AML-193 (cell line): ENCODE measurements at places on chromosomes 4 and X.
A peak's percentile ranks its signal among the peaks of the same experiment; 100 is the strongest.

GRCh38 chrX:7059214-7059838 lies 88.2 kb upstream of the STS start:
- no peak for DNase-seq

- DNase-seq, result peak; percentile 11
These were observed 72.9 kb upstream of the ENOX2 start for GRCh38 chrX:130975947-130976346.

GRCh38 chr4:20552004-20552403 lies 148.3 kb upstream of the PACRGL start:
- no peak for DNase-seq

GRCh38 chr4:147755561-147756295 lies 23.8 kb downstream of the ARHGAP10 start:
- no peak for DNase-seq

GRCh38 chrX:10280071-10280470 lies 123.3 kb downstream of the CLCN4 start:
- DNase-seq, result no peak

- no peak for DNase-seq
These were observed 18.9 kb upstream of the MND1 start for GRCh38 chr4:153325558-153325957.

GRCh38 chrX:18769364-18769763 lies 61.9 kb downstream of the PPEF1 start:
- DNase-seq, result no peak

GRCh38 chr4:25863347-25863784 lies 578 bp upstream of the SEL1L3 start:
- no peak for DNase-seq

DNA sequence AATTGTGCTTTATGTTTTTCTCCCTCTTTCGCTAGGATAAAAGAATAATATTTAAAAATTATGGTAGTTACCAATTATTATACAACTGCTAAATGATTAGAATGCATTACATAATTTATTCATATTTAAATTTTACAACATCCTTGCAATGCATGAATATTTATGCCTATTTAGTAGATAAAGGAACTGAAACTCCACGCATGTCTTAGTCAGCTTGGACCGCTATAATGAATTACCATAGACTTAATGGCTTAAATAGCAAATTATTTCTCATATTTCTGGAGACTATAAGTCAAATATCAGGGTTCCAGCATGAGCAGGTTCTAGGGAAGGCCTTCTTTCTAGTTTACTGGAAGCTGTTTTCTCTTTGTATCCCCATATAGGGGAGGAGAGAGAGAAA lies 1555.4 kb upstream of the ADGRL3 start:
- DNase-seq, result no peak

- no peak for DNase-seq
These were observed 144.3 kb upstream of the KLF3 start for GRCh38 chr4:38519666-38520065.

DNA sequence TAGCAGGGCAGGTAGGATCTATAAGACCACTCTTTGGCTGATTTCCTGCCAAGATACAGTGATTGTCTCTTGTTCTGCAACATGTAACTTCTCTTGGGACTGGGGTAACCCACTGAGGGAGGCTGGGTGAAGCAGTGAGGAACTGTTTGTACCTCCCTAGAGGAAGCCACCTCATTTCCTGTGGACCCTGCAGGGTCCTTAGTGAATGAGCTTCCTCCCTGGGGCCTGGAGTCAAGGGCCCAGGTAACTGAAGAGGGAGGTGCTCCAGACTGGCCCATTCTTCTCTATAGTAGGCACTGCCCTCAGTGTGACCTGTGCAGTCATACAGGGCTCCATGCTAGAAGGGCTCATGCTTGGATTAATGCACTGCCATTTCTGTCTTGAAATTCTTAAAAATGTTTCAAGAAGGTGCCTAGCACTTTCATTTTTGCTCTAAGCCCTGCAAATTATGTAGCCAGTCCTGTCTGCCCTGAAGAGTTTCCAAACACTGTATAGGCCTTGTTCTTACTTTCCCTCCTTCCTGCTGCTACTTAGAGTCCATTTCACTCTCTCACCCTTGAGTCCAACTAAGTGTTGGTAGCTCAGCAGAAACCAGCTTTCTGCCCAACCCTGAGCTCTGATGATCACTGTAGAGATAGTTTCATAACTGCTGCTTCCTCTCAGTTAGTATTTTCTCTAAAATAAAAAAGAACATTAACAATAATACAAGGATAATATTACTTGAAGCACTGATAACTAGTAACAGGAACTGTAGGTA lies 8.5 kb upstream of the GRIA3 start:
- no peak for DNase-seq

GRCh38 chrX:47297874-47298273 lies 65.1 kb downstream of the USP11 start:
- no peak for DNase-seq

GRCh38 chr4:67048530-67048929 lies 496.8 kb downstream of the CENPC start:
- no peak for DNase-seq

DNA sequence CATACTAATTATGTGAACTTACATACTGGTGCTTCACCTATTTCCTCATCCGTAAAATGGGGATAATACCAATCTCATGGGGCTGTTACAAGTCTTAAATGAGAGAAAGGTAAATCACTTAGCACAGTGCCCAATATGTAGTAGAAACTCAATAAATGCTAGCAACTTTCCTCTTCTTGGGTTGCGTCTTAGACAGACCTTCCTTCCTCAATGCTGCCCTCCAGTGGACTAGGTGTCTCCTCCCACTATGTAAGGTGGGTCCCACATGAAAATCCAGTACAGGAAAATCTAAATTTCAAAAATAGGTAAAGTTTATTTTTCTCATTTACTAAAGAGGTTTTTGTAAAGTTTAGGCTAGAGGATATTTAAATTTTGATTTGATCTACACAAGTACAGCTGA lies 20.6 kb downstream of the ZDHHC9 start:
- DNase-seq, result peak; percentile 51

DNA sequence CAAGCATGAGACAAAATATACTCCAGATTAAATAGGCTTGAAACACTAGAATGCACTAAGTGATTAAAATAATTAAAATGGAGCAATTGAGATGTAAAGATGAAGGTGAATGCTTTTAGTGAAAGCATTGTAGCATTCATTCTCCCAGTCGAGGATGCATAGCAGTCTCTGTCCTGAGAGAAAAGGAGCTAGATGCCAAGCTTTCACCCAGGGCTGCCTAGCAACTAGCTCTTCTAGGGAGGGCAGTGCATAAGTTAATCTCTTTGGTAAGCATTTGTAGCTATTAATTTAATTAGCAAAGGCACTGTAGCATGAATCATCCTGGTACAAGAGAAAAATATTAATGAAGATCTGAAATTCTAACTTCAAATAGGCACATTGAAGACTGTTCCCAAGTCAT lies 1014.8 kb downstream of the C4orf33 start:
- no peak for DNase-seq

GRCh38 chr4:57158221-57158620 lies 48.0 kb upstream of the IGFBP7 start:
- DNase-seq, result no peak

GRCh38 chr4:169870507-169870906 lies 112.8 kb upstream of the HPF1 start:
- no peak for DNase-seq

DNA sequence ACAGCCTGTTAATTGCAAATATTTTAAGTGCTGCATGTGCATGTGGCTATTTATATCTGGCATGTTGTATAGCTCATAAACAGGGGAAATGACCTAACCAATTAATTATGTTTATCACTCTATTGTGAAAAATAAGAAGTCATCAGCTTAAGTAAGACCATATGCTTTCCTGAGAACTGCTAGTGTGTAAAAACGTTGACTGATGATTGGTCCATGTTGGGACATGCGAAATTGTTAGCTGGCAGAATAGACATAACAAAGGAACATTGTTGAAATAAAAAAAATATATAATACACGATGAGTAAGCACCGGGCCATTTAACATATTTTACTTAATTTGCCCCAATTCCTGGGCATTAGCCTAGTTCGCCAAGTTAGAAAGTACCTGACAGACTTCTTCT lies 207.5 kb downstream of the ANK2 start:
- DNase-seq, result no peak

- DNase-seq, result no peak
These were observed 12.3 kb downstream of the PGRMC2 start for GRCh38 chr4:128275346-128275745.

DNA sequence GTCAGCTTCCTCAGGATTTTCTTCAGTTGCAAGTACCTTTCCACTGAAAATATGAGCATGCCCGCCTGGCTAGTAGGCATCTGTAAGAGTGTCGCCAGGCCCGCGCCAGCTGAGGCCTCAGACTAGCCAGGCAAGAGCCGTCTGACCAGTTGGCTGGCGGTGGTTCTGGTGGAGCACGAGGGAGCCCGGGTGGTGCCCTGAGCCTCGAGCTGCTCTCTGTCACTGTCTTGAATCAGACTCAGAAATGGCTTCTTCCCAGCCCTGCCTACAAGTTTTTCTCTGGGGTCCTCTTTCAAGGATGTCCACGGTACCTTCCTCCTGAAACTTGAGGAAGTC lies 11.9 kb downstream of the GRPEL1 start:
- no peak for DNase-seq

DNA sequence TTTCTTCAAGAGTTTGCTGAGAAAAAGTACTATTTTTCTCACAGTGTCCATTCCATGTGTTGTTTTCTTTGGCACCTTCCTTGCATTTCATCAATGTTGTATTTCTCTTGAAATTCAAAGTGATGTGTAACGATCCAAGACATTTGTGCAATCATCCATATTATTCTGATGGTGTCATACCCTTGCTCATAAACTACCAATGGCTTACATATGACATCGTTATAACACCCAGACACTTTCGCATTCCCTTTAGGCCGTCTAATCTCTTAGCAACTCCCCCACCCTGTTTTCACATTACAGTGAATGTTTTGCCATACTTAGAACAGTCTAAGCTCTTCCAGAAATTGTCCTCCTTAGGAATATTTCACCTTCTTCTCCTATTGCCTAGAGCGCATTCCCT lies 1779.0 kb downstream of the PCDH7 start:
- no peak for DNase-seq

DNA sequence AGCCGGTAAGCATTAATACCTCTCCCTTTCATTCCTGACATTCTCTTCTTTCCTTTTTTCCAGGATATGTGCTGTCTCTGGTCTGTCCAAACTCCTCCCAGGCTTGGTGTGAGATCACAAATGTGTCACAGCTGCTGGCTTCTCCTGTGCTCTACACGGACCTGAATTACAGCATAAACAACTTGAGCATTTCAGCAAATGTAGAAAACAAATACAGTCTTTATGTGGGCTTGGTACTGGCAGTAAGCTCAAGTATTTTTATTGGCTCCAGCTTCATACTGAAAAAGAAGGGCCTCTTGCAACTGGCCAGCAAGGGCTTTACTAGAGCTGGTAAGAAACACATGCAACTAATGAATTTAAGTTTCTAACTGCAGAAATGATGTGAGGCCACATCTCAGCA lies 8.4 kb downstream of the NIPAL1 start:
- DNase-seq, result no peak

DNA sequence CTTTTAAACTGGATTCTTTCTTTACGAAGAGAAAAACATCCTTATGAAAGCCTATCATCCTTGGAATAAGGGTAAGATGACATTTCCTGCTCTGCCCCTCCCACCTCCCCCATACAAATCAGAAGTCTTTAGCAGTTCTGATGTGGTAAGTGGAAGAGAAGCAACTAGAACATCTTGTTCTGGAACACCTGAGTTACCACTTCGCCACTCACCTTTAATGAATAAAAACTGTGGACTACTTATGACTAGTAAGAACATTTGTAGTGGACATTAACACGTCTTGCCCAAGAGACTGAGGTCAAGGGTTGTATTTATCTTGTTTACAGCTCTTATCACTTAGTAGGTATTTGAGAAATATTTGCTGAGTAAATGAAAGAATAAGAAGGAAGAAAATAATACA lies 4.3 kb downstream of the XKRX start:
- no peak for DNase-seq

DNA sequence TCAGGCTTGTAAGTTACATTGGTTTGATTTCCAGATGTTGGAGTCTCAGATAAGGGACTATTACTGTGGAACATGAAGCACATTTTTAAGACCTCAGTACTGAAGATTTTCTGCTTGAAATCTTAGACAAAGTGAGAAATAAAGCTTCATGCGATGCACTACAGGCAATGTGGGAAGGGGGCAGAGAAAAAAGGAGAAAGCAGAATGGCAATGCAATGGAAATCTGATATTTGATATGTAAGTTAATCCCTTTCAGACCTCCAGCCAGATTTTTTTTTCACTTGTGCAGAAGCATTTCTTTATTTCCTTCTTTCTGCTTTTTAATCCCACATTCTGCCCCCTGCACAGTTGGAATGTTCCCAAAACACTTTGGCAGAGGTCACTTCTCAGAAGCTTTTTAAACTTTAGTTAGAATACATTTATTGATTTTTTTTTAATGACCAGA lies 174.3 kb downstream of the ADGRL3 start:
- DNase-seq, result no peak

GRCh38 chr4:141448490-141448889 lies 187.9 kb upstream of the IL15 start:
- no peak for DNase-seq

DNA sequence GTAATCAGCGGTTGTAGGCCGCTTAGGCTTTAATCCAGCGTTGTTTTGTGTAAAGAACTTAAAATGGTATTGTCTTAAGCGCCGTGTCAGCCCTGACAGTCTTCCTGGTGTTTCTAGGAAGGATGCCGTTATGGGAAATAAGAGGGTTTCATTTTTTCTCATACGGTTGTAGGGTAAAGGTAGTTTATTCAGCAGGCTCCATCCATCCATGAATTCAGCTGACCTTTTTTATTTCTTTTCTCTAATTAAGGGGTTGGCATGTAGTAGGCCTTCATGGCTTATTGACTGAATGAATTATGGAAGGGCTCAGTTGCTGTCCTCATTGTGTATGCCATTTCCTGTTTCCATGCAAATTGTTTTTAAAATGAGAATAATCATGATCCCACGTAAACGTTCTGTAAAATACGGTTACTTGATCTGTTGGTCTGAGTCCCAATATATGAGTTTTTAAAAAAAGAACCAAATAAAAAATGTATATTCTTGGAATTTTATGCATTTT lies 693 bp downstream of the OCIAD1 start:
- peak; percentile 22 for DNase-seq

- no peak for DNase-seq
These were observed 86.8 kb downstream of the GC start for GRCh38 chr4:71697031-71697430.

- DNase-seq, result no peak
These were observed 85.4 kb upstream of the RAPGEF2 start for GRCh38 chr4:159017323-159018026.

DNA sequence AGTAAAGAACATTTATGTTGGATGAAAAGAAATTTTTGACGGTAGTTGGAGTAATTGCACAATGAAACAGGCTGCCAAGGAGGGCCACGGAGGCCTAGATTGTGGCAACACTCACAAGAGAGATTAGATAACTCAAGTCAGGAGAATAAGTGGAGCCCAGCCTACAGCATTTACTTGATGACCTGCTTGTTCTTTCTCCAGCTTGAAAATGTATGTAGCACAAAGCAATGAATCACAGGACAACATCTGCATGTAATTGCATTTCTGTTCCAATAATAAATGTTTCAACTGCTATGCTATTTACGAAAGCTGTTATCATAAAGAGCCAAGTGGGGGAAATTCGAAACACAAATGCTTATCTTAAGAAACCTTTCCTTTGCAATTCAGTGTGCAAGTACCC lies 221.2 kb upstream of the MID1 start:
- no peak for DNase-seq

GRCh38 chr4:88575186-88575585 lies 17.1 kb upstream of the HERC3 start:
- DNase-seq, result no peak

GRCh38 chr4:1478766-1479355 lies 72.6 kb upstream of the NKX1-1 start:
- no peak for DNase-seq
